HEK293T (cell line): ENCODE measurements at places on chromosomes 12 and 14.

DNA sequence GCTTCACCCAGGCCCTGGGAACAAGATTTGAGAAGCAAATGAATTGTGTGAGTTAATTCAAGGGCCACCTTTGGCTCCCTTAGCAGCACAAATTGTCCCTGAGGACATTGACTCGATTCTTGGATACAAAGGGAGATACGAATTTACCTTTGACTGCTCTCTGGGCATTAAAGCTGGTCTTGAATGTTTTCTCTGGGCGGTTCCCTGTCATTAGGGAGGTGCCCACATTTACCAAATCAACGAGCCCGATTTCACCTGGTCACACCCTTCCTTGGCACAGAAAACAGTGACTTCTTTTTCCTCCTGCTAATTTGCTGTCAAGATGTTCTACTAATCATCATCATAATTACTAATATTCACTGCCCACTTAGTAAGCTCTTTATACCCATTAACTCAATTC, 27.1 kb upstream of the CCDC63 start:
- DNase-seq = no peak

GRCh38 chr12:57604454-57604991, at the start of gene DTX3:
TSS of gene DTX3 (plus strand) at chr12:57604824. CDS start at chr12:57606518, 1,694 bp downstream.
- no peak for DNase-seq

- no peak for DNase-seq
These were observed 28.7 kb upstream of the CD9 start for GRCh38 chr12:6171409-6172015.

DNA sequence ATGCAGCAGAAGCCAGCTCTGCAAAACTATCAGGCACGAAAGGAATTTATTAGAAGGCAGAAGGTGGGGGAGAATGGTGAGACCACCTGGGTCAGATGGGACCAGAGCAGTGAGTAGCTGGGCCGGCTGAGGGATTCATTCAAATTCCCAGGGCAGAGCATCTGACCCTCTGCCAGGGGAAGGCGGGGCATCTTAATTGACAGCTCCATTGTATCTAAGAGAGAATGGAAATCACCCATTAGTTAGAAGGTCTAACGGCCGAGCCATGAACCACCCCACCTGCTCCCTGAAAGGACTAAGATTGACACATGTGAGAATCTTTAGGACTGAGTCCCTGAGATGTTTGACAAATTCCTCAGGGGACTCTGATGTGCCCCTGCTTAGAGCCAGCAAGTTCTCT, 83.7 kb downstream of the PHETA1 start:
- DNase-seq = no peak

DNA sequence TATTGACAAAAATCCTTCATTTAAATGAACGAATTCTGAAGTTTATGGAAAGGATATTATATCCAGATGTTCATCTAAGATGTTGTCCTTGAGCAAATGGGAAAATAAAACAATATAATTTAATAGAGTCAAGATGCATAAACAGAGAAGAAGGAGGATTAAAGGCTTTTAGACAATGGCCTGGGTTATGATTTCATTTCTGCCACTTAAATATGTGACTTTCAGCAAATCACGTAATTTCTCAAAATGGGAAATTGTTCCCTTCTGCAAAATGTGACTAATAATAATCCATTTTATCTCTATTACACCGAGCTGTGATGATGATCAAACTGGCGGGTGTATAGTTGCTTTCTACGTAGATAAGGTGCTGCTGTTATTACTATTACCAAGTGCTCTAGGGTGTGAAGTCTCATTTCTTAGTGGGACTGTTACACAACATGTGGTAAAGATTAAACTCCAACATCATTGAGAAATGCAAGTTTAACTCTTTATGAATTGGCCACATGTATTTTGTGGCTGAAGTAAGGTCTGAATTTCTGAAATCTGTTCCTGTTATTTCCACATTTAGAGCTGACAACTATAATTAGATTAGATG, 157.0 kb downstream of the MYRFL start:
- DNase-seq = no peak

DNA sequence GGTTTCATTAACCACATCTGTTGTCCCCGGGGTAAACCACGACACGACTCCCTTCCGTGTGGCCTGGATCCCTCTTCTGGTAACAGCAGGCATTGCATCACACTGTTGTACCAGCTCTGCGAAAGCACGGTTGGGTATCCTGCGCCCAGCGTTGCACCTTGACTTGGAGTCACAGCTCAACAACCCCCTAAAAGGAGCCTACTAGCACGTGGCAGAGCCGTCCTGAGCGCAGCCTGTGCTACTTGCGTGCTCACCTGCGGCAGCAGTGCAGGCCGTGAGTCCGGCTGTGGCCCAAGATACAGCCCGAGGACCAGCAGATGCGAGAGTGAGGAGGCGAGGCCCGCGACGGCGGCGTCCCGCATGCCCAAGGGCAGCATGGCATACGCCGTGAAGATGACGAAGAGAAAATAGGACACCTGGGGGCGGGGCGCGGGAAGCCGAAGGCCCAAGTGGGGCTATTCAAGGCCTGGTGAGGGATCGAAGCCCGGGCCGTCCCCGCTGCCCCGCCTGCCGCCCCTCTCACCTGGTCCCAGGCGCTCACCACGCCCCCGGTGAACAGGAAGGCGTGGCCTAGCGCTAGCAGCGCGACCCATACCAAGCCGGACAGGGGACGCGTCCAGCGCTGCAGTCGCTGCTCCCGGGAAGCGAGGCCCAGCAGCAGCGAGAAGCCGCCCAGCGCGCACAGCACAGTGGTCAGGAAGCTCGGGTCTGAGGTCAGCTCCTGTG, 2.4 kb downstream of the ADCY4 start:
- peak; percentile 71 for DNase-seq

- DNase-seq = no peak
These were observed 724.0 kb upstream of the TMEM132C start for GRCh38 chr12:127542931-127543330.

DNA sequence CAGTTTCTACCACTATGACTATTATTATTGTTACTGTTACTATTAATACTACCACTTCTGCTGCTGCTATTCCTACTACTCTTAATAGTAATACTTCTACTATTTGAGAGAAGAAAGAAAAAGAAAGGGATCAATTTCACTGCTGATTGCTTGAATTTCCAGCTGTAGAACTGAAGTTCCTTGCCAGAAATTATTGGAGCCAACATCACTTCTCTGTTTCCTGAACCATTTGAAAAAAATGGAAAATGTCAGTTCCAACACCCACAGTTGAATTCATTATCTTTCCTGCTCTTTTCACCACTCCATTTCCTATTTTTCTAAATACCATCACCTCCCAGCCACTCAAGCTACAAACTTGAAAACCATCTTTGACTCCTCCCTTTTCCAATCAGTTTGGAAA, 54.1 kb upstream of the PIK3C2G start:
- DNase-seq = no peak

- DNase-seq = no peak
These were observed 44.6 kb downstream of the CACNA2D4 start for GRCh38 chr12:1873531-1874510.

GRCh38 chr12:105980085-105980484, 158.7 kb downstream of the NUAK1 start:
- no peak for DNase-seq

DNA sequence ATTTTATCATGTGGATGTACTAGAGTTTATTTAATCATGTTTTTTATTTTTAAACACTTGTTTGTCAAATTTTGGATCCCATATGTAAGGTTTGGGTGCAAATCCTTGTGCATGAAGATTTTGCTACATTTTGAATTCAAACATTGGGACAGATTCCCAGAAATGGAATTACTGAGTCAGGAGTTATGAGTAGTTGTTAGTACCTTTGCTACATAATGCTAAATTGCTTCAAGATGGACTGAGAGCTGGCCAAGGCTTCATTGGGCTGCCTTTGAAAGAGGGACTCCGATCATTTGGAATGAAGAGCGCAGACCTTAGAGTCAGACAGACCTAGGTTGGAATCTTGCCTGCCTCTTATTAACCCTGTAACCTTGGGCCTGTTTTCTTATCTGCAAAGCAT, 154.9 kb upstream of the PWP1 start:
- DNase-seq = no peak

DNA sequence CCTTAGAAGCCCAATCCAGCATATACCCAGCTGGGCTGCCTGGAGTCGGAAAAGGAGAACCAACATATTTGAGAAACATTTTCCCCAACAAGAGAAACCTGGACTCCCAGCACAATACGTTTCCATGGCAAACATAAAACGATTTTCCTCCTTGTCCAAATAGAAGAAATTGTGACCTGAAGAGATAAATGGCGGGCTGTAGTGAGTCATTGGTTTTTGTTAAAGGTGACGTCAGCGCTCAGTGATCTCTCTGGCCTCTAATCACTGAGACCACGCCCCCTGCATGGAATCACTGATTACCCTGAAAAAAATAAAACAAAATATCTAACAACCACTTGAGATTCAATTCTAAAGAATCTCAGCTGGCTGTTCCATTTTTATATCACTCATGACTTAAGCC, 6.0 kb downstream of the CCDC60 start:
- DNase-seq = no peak

DNA sequence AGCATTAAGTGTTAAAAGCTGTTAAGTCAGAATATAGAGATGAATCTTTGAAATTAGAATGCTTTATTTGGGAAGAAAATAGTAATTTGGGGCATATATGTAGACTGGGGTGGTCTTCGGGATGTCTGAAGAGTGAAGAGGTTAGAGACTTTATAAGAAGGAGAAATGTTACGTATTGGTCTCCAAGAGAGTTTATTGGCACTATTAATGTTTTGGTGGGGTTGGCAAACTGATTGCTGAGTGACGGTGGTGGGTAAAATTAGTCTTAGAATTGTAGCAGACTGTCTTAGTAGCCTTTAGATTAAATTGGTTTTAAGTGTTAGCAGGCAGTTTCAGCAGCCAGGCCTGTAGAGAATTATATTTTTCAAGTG, 4.9 kb upstream of the ATP23 start:
- DNase-seq = no peak

DNA sequence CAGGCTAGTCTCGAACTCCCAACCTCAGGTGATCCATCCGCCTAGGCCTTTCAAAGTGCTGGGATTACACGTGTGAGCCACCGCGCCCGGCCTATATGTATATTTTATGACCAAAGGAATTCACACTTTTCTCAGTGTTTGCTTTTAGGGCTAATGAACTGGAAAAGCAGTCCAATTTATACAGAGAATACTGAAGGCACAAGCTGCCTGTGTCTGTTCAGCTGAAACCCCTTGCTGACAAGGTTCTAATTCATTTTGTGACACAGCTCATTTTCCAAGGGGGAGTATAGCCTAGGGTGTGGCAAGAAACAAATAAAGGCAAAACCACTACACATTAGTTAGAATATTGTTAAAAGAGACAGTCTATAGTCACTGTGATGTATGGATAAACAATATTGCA, 18.3 kb upstream of the NEMF start:
- DNase-seq = no peak

- DNase-seq = no peak
These were observed 57.8 kb downstream of the GTF2A1 start for GRCh38 chr14:81162941-81163340.

GRCh38 chr14:21024585-21025370, at the start of gene NDRG2:
TSS of gene NDRG2 (minus strand) at chr14:21025061. CDS start at chr14:21023315, 1,746 bp downstream.
- peak; percentile 81 for DNase-seq

DNA sequence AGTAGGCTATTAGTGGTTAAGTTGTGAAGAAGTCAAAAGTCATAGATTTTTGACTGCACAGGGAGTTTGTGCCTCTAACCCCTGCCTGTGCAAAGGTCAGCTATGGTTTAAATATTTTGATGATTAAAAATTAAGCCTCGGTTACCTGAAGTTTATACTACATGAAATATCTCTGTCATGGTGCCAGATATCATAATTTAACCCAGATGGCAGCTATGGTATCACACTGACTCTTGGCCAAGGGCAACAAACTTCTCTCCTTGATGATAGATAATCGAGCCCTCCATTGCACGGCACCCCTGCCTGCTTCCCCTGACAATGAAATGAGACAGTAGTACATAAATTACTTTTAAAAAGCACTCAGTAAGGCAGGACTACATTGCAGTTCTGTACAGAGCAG, 80.8 kb downstream of the SLC35F4 start:
- no peak for DNase-seq
